GM12878 (cell line): ENCODE measurements at places on chromosomes 7 and 10.

DNA sequence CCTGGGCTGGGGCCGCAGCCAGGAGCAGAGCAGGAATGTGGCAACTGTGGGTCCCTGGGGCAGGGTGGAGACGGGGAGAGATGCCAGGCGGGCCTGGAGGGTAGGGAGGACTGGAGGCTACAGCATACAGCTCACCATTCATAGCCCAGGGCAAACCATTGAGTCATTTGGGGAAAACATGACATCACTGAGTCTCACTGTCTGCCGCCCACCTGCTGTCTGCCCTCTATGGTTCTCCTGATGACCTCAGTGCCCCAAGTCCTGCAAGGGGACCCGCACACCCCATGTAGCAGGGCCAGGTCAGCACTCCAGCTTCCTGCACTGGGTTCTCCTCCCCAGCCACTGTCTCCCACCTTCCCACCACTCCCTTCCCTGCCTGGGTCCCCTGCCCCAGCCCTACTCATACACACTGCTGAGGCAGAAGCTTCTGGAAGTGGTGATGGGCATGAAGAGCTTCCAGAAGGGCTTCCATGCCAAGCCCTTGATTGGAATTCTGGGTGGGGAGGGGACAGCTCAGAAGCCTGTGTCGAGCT is 10.4 kb downstream of the CHST3 start:
- no peak for DNase-seq

DNA sequence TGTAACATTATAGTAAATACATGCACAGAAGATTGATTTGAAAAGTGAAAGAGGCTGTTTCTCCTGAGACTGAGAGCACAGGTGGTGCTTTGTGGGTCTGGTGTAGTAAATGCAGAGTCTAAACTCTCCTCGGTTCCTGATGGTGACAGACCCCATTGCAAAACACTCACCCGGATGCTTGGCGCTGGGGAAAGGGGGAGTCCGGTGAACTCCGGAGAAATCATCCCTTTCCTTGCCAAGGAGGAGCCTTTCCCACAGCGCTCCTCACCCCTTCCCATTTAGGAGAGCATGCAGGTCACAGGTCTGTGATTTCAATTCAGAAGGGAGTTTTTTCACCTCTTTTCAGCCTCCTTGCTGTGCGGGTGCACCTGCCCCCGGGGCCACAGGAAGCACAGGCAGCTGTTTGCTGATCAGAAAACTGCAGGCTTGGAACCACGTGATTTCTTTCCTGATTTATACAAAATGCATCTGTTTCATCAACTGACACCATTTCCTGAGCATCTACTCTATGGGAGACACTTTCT is 75.6 kb upstream of the LYZL2 start:
- DNase-seq, result peak; percentile 70

- DNase-seq, result no peak
These were observed 64.6 kb downstream of the ITGB1 start for GRCh38 chr10:32893434-32893833.

- DNase-seq, result no peak
These were observed 28.8 kb downstream of the PROSER2 start for GRCh38 chr10:11851910-11852309.

DNA sequence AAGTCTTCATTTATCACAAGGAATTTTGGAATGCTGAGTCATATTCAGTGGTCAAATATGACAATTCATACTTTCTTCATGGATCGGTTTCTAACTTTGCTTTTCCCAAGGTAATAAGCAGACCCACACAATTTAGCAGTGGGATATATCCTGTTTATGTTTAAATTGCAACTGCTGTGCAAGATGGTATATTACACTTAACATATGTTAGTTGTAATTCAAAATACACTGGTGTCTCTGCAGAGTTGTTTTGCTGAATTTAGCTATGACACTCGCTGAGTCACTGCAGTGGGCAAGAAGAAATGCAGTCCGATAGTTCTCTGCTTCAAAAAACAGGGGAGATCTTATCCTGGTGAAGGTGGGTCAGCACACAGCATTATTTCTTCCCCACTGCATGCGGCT is 194.8 kb upstream of the PTN start:
- no peak for DNase-seq

- DNase-seq, result no peak
These were observed 174.0 kb upstream of the TPK1 start for GRCh38 chr7:145009876-145010275.

DNA sequence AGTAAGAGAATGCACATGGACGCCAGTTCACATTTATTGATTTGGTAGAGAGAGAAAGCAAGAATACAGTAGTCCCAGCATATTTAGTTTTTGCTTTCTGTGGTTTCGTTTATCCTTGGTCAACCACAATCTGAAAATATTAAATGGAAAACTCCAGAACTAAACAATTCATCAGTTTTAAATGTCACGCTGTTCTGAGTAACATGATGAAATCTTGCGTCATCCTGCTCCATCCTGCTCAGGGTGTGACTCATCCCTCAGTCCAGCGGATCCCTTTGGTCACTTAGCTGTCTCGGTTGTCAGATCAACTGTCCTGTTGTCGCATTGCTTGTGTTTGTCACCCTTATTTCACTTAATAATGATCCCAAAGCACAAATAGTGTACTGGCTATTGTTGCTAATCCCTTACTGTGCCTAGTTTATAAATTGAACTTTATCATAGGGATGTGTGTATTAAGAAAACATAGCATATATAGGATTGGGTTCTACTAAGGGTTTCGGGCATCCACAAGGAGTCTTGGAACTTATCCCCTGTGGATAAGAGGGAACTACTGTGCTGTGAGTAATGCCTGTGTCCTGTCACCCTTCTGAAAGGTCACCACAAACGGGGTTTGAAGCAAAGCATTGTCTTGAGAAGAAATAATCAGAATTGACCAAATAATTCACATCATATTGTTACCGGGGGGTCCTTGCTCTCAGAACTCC is 73.6 kb downstream of the OTUD1 start:
- DNase-seq, result no peak

DNA sequence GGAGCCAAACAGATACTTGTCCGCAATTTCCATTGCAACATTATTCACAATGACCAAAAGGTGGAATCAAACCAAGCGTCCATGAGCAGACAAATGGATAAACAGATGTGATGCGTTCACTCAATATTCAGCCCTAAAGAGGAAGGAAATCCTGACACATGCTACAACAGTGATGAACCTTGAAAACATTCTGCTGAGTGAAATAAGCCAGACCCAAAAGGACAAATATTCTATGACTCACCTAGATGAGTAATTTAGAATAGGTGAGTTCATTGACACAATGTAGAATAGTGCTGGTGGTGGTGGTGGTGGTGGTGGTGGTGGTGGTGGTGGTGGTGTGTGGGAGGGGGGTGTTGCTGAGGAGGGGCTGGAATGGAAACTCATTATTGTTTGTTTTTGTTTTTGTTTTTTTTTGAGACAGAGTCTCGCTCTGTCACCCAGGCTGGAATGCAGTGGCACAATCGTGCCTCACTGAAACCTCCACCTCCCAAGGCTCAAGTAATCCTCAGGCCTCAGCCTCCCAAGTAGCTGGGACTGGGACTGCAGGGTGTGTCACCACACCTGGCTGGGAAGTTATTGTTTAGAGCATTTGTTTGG is 28.6 kb downstream of the SMKR1 start:
- DNase-seq, result no peak

DNA sequence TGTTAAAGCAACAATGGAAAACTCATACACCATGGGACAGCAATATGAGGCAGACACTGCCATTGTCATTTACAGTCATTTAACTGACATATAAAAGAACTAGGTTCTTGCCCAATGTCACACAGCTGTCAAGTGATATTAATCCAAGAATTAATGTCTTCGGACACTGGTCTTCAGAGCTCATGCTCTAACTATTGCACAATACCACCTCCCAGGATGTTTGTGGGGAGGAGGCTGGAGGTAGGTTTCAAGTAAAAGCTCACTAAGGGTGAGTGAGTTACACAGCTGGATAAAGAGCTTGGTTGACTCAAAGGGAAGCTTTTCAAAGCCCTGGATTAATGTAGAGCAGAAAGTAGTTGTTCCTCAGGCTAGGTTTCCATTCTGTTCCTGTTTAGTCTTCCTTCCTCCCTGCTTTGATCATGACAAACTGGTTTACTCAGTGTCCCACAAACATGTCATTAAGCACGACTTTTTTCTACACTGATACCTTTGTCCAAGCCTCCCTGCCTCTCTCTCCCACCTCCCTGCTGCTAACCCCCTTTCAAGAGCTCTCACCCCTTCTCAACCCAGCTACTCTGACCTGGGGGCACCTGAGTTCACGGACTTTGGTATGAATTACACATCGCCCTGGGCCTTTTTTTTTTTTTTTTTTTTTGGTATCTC is 987 bp upstream of the EXOC6 start:
- DNase-seq, result no peak

DNA sequence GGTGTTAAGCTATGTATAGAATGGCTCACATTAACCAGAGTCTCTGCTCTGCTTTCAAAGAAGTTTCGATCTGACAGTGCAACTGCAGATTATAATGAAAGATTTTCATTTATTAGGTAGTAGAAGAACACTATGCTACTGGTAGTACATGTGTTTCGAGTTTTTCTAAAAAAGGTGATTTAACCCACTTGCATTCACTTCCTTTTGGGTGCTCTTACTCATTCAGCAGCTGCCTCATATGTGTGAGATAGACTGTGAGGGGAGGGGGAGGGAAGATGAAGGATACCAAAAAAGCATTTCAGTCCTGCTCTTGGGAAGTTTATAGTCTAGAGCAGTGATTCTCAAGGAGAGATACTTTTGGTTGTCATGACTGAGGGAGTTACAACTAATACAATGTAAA is 20.4 kb downstream of the PLEKHA8 start:
- no peak for DNase-seq

- DNase-seq, result no peak
These were observed 8.6 kb upstream of the ADRB1 start for GRCh38 chr10:114034923-114035645.

DNA sequence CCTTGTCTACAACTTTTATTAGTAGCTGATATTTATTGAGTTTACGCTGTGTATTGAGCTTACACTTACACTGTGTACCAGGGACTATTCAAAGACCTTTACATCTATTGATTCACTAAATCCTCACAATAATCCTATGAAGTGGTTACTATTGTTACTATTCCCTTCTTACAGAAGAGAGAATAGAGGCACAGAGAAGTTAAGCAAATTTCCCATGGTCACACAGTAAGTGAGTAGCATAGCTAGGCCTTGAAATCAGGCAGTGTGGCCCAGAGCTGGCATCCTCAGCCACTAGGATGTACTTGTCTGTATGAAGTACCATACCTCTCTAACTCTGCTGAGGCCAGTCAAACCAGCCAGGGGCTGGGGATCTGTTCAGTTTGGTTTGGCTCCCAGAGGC is 7.6 kb downstream of the COL13A1 start:
- no peak for DNase-seq

DNA sequence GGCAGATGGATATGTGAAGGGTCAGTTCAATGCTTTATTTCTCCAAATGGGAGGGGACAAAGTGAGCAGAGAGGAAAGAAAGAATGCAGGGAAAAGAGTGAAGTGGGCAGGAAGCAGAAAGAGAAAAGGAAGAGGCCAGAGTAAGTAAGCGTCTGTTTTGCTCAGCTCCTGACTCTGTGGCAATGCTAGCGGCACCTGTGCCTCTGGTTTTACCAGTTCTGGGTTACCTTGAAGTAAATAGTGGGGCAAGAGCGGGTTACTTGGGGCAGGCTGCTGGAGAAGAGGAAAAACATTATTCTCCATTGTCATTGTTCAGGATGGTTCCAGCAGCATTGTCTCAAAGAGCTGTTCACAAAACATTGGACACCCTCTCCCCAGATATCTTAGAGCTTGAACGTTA is 1.9 kb downstream of the TAS2R40 start:
- no peak for DNase-seq

- no peak for DNase-seq
These were observed at the start of gene ARHGAP21 for GRCh38 chr10:24723788-24724380. TSS of gene ARHGAP21 (minus strand) at chr10:24723887. CDS start at chr10:24721899, 1,988 bp downstream.

DNA sequence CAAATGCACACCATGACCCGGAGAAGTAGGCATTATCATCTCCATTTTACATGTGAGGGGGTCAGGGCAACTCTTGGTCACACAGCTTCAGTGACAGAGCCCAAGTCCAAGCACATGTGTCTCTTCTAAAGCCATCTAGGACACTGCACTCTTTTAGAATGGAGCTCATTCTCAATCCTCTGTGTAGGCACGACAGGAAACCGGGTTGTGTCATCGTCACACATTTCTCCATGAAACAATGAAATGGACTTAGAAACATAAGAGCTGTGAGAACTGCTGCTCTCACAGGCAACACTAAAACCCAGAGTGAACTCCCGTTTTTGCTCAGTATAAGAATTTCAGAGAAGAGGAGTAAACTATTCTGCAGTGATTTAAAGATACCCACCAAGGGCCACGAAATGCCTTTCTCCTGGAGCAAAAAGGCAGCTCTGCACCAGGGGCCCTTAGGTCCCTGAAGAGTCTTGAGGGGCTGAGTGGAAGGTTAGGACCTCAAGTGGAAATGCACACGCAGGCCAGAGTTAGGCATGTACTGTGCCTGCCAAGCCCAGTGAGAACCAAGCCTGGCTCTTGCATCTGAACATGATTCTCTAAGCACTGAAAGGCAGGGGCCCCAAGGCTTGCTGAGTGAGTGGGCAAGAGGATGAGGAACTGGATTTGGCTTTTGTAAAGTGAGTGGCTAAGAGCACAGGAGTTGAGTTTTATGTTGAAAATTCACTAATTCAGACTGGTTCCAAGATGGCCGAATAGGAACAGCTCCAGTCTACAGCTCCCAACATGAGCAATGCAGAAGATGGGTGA is 13.3 kb downstream of the ALOX5 start:
- DNase-seq, result no peak

DNA sequence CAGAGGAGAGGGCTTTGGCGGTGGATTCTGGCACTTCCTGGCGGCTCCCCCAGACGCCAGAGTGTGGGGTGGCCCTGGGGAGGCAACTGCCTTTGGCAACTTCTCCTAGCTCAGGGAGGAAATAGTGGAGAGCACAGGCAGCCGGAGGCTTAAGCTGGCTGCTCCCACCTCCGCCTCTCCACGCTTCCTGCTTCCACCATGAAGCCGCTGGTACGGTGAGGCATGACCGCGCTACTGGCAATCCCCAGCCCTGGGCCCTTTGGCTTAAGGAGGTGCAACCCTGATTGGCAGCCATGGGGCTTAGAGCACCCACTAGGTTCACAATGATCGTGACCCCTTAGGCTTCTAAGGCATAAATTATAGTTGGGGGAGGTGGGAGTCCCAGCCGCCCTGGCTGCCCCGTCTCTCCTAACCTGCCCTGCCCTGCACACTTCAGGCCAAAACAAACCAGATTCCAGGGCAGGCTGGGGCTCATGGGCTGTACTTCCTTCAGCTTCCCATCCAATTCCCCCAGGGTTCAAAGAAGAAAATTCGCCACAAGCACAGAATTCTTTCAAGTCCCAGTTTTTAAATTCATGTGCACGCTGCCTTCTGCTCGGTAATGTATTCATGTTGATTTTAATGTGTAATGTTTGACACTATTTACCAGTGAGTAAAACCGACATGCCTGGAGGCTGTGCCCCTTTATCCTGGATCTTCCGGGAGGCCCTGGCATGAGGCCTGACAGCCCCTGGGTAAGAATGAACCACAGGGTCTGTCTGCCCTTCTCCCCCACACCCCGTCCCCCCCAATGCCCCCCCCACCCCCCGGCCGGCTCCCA is 90.7 kb upstream of the LRRC4 start:
- DNase-seq, result no peak

GRCh38 chr7:87517136-87517815 is 41.8 kb upstream of the ABCB4 start:
- no peak for DNase-seq

GRCh38 chr10:110115784-110116520 is 91.5 kb upstream of the MXI1 start:
- no peak for DNase-seq
